ENCODE measurements at places on chromosomes 6 and 20. TPM values are rescaled to one million over a fixed set of nuclear protein-coding genes. Genes with fewer than 3 reads are reported as not detected.

Gene MRPS26
- 71.8 TPM for total RNA-seq

- no peak for DNase-seq
- H3K4me1 ChIP-seq: peaks cover 22% of the 10 kb centered on the region
- H3K27me3 ChIP-seq: no peaks in the 10 kb centered on the region
- no peaks in the 10 kb centered on the region for H3K36me3 ChIP-seq
Observed at GRCh38 chr6:48109944-48110343, 1.1 kb downstream of the PTCHD4 start.

DNA sequence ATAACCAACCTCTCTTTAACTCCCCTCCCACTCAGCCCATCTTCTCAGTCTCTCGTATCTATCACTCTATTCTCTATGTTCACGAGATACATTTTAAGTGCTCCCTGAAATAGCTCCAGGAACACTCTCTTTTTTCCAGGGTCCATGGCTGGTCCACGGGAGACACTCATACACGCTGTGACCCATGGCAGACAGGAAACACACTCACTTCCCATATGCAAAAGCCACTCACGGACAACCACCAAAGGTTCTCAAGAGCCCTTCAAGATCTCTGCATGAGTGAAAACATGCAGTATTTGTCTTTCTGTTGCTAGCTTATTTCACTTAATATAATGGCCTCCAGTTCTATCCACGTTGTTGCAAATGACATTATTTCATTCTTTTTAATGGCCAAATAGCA, 71.4 kb upstream of the PCSK2 start:
- H3K4me1 ChIP-seq: peaks cover 3% of the 10 kb centered on the region
- no peak for DNase-seq
- H3K27me3 ChIP-seq: no peaks in the 10 kb centered on the region
- no peak overlapping the region for H3K27ac ChIP-seq
- no peak overlapping the region for H3K4me3 ChIP-seq

DNA sequence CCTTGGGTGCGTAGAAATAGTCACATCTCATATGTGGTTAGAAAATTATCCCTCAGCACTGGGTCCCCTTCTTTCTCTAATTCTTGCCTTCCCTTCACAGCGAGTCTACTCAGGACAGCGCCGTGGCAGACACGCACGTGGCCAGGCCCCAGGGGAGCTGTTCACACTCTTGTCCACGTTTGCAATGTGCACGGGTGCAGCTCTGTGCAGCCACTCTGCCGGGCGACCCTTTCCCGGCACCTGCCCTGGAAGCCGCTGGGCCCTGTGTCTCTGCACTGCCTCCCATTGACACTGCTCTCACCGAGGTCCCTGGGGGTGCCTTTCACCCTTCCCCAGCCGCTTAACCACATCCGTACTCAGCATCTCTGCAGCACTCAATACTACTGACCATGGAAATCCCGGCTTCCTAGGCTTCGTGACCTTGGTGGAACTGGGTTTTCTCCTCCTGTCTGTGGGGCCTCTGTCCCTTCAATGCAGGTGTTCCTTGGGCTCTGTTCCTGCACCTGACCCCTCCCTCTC, 104.9 kb downstream of the DACT2 start:
- peaks cover 42% of the 10 kb centered on the region for H3K4me1 ChIP-seq
- H3K27ac ChIP-seq: no peak overlapping the region
- H3K27me3 ChIP-seq: no peaks in the 10 kb centered on the region
- no peaks in the 10 kb centered on the region for H3K36me3 ChIP-seq
- no peak overlapping the region for H3K4me3 ChIP-seq
- DNase-seq: no peak

DNA sequence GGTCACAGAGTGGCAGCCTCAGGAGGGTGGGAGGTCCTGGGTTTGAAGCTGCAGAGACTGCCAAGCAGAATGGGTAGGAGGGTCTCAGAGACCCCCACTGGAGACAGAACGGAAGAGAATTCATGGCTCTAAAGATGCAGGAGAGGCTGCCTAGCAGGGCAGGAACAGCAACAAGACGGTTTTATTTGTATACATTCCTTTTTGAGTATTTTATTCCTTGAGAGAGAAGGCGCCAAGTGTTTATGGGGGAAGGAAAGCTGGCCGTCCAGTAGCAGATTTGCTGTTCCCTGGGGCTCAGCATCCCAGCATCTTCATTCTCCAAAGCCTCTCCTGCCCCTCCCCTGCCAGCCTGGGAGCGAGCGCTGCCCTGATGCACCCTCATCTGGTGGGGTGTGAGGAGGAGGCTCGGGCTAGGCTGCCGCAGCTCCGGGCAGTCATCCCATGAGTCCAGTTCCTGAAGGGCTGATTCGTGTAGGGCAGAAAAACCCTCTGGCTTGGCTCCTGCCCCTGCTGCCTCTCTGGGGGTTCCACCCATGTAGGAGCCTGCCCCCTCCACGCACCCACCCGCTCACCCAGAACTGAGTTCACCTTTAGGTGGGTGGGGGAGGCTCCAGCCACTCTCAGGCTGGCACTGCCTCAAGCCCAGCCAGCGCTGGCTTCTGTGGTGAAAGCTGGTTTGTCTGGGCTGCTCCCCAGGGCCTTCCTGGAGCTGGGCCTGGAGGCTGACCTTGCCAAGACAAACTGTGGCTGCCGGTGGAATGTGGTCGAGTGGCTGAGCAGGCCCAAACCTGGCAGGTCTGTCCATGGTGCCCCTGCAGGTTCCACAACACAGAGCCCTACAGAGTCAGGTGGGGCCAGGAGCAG, 32.4 kb downstream of the CPXM1 start:
- H3K27ac ChIP-seq: no peak overlapping the region
- H3K4me3 ChIP-seq: no peak overlapping the region
- no peaks in the 10 kb centered on the region for H3K36me3 ChIP-seq
- H3K27me3 ChIP-seq: no peaks in the 10 kb centered on the region
- H3K4me1 ChIP-seq: peaks cover under 1% of the 10 kb centered on the region

DNA sequence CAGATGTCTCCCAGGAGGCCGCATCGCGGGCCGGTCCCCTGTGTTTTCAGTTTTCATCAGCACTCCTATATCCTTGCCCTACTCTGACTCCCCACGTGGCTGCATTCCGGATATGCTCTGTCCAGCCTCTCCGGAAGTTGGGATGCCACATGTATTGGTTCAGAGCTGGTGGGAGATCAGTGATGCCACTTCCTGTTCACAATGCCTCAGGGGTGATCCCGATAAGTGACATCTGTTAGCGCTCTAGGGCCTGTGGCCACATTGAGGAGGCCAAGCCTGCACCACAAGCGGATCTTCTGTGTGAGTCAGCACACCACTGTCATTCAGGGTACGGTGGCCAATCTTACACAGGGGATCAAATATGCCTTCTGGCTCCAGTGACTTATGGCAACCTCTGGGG, 57.8 kb downstream of the PPP1R3G start:
- H3K4me1 ChIP-seq: peaks cover 9% of the 10 kb centered on the region
- H3K4me3 ChIP-seq: no peak overlapping the region
- no peak overlapping the region for H3K27ac ChIP-seq
- no peak for DNase-seq
- no peaks in the 10 kb centered on the region for H3K27me3 ChIP-seq
- no peaks in the 10 kb centered on the region for H3K36me3 ChIP-seq

GRCh38 chr6:167298127-167298526, 7.0 kb downstream of the UNC93A start:
- no peak overlapping the region for H3K27ac ChIP-seq
- no peaks in the 10 kb centered on the region for H3K4me1 ChIP-seq
- no peak for DNase-seq
